ENCODE measurements at places on chromosomes 2 and 18. TPM values are rescaled to one million over a fixed set of nuclear protein-coding genes. Genes with fewer than 3 reads are reported as not detected.

GRCh38 chr2:25274868-25275574, 66.7 kb downstream of the DNMT3A start:
- peak; percentile 84 for DNase-seq

DNA sequence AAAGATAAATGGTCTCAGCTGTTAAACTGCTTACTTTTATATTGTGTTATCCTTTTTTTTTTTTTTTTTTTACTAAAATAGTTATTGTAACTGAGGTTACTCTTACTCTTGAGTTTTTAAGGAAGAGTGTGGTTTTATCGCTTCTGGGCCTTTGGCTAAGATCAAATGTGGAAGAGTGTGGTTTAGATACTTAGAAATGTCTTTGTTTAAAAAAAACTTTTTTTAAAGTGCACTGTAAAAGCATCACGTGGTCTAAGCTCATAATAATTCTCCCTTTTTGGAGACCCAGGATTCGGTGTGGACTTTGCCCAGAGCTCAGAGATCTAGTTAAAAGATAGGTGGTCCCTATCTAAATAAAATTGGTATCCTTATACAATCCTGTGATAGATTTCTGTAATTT, 11.9 kb upstream of the OXER1 start:
- DNase-seq, result no peak

DNA sequence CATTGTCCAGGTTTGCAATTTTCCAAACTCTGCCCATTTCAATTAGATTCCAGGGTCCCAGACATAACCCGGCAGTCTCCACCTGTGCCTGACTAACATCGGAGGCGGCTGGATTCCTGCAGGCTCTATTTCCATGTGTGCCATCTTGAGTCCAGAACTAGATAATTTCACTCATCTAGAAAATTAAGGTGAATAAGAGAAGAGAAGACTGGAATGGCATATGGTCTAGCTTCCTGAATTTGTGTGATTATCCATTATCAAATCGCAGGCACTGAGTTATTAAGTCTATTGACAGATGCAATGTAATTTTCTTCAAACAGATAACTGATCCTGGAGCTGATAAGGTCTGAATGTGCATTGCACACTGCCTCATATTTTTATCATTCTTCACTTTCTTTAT, 305.2 kb downstream of the ETAA1 start:
- DNase-seq, result no peak

- DNase-seq, result no peak
Observed at GRCh38 chr18:49658823-49659404, 97.1 kb downstream of the LIPG start.

DNA sequence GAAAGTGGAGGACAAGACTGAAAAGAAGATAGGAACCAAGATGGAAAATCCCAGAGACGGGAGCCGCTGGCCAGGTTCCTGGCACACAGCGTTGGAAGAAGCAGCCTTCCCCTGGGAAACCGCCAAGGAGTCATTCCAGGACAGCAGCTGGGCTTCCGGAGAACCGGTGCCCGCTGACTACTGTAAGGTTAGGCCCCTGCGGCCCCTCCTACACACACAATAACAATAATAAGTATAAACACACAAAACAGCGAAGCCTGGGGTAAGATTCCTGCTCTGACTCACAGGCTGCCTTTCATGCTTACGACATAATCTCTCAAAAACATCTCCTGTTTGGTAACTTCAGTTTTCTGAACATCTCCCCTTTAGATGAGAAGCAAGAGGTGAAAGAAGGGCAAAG, 28.1 kb upstream of the MYCN start:
- DNase-seq, result peak; percentile 82

GRCh38 chr18:44856157-44856556, 175.5 kb downstream of the SETBP1 start:
- DNase-seq, result no peak

GRCh38 chr2:136086253-136087016, 31.5 kb downstream of the CXCR4 start:
- DNase-seq, result no peak

DNA sequence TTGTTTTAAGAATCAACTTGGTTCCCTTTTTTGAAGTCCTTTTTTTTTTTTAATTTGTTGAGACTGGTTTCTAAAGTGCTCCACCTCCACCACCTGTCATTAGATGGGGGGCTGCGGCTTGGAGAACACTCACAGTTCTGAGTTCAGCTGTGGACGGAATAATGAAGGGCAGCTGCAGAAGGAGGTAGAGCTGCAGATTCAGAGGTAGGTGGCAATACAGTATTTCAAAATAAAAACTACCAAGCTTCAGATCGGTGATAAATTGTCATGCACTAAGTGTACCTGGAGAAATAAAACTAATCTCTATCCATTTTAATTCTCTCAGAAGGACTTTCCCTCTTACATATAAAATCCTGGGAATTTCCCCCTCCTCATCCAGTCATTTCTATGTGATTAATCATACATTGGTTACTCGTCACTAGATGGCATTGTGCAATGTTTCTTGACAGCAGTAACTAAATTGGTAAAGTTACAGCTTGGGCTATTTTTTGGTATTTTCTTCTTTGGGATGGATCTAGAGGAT, 81.1 kb upstream of the SLC39A10 start:
- DNase-seq, result peak; percentile 64

GRCh38 chr2:213723041-213723560, 438.8 kb downstream of the SPAG16 start:
- DNase-seq, result no peak

STPG4 gene
- 0.22 TPM for total RNA-seq

CD302 gene
- 18.1 TPM for total RNA-seq

HAAO gene
- total RNA-seq, result 14.8 TPM

ADD2 gene
- 0.98 TPM for total RNA-seq

DSG4 gene
- not detected for total RNA-seq

SEPTIN10 gene
- 66.7 TPM for total RNA-seq

TSPYL6 gene
- 0.04 TPM for total RNA-seq

DTNB gene
- 3.7 TPM for total RNA-seq

Measured in muscle of leg (tissue), 16 donors.